ENCODE measurements at places on chromosomes 5 and 9.

DNA sequence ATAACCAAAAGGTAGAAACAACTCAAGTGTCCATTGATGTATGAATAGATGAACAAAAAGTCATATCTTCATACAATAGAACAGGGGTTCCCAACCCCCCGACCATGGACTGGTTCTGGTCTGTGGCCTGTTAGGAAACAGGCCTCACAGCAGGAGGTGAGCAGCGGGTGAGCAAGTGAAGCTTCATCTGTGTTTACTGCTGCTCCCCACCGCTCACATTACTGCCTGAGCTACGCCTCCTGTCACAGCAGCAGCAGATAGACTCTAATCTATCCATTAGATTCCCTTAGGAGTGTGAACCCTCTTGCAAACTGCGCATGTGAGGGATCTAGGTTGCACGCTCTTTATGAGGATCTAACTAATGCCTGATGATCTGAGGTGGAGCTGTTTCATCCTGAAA, 478.0 kb downstream of the BRINP1 start:
- no peak for DNase-seq

DNA sequence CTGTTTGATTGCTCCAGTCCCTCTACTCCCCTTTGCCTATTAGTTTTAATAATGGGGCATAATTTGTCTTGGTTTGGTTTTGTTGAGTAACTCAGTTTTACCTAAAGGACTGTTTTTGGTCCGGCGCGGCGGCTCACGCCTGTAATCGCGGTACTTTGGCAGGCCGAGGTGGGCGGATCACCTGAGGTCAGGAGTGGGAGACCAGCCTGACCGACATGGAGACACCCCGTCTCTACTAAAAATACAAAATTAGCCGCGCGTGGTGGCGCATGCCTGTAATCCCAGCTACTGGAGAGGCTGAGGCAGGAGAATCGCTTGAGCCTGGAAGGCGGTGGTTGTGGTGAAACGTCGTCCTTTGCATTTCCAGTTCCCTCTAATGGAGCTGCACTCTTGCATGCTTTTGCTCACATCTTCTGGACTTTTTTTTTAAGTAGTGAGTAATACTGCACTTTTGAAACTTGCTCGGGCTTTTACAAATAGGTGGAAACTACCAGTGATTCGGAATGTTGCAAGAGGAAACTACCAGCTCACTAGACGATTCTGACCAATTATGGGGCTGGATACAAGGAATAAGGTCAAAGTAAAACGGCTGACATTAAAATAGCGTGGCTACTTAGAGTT, 721 bp upstream of the MAML1 start:
- DNase-seq: no peak

DNA sequence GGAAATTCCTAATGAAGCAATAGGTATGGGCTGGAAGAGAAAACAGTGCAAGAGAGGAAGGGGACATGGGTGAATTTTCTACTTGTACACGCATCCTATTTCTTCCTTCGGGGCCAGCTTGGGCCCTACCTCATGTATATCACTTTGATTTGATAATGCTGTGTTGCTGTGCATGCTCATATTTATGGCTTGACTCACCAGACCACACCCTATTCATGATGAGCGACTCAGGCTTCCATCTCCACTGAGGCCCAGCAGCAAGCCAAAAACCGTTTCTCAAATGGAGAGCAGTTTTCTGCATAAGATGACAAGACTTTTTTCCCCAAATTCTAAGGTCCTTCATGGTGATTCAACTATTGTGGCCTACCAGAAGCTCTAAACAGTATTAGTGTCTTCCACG, 2039.1 kb upstream of the CDH9 start:
- no peak for DNase-seq

- DNase-seq: no peak
Observed at GRCh38 chr5:144024545-144024944, 145.9 kb downstream of the YIPF5 start.

GRCh38 chr5:92980491-92980890, 600.5 kb downstream of the NR2F1-AS1 start:
- no peak for DNase-seq
